ENCODE measurements at places on chromosomes 12 and 14.

DNA sequence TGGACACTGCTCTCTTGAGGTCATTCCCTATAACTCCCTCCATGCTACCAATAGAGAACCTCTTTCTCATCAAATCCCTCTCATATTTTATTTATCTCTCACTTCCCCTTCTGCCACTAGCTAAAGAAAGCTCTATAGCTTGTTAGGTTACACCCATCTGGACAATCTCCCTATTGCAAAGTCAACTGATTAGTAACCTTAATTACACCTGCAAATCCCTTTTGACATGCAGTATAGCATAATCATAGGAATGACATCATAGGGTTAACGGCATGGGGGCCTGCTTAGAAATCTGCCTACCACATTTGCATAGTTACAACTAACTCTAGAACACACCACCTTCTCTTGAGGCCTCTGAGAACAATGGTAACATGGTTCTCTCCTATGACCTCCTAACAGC lies 181.2 kb downstream of the EMP1 start:
- DNase-seq, result no peak

- no peak for DNase-seq
These were observed 72.1 kb upstream of the DIO3 start for GRCh38 chr14:101489092-101489760.

DNA sequence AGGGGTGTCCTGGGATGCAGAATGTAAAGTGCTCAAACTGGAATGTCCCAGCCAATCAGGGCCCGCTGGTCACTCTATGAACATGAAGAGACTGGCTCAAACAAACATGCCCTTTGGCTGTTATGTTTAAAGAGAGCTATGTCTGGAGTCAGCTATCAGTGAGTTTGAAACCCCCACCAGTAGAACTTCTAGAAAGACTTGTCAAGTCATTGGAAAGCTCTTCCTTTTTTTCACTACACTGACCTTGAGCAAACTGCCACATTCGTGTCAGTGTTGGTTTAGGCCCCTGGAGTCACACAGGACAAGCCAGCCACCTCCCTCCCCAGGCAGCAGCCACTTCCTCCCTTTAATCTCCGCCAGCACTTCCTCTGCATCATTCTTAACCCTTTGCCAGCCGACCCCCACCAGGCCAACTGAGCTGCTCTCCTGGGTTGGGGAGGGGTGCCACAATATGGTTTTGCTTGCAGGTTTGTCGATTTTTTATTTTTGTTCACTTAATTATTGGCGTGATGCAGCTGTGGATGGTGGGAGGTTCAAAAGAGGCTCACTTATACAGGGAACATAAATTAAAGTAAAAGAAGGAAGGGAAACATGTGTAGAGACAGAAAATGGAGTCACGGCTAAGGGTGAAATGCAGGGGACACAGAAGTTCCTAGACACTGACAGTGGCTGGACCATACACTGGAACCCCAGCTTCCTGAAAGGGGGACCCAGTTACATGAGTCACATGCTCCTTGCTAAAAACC lies 25.3 kb downstream of the CMKLR1 start:
- DNase-seq, result no peak

GRCh38 chr12:110577864-110578693 lies 5.0 kb downstream of the PPTC7 start:
- no peak for DNase-seq

- DNase-seq, result no peak
These were observed 25.9 kb upstream of the PNMA1 start for GRCh38 chr14:73739899-73740617.

- DNase-seq, result no peak
These were observed 172.3 kb upstream of the PTPRQ start for GRCh38 chr12:80271780-80272179.

DNA sequence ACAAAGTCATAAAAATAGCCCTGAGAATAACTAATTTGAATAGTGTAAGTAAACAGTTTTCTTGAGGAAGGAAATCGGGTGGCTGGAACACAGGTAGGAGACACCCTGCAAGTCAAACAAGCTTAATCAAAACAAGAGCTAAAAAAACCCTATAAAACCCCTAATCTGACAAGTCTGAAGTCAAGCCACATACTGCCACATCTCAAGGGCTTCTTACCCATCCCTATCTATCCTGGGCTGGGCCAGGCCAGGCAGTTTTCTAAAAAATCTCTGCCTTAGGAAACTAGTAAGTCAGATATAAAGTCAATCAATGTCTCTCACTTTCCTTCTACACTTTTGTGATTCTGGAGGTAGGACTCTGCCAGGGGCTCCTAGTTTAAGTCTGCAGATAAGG lies 15.3 kb downstream of the UBE2N start:
- no peak for DNase-seq

- no peak for DNase-seq
These were observed 274.2 kb downstream of the FUT8 start for GRCh38 chr14:65686761-65687160.

GRCh38 chr12:73307260-73307659 lies 1035.1 kb downstream of the TRHDE start:
- DNase-seq, result no peak

GRCh38 chr12:20472102-20472782 lies 103.9 kb downstream of the PDE3A start:
- DNase-seq, result no peak

- DNase-seq, result no peak
These were observed 31.6 kb upstream of the HMGA2 start for GRCh38 chr12:65792724-65793123.

DNA sequence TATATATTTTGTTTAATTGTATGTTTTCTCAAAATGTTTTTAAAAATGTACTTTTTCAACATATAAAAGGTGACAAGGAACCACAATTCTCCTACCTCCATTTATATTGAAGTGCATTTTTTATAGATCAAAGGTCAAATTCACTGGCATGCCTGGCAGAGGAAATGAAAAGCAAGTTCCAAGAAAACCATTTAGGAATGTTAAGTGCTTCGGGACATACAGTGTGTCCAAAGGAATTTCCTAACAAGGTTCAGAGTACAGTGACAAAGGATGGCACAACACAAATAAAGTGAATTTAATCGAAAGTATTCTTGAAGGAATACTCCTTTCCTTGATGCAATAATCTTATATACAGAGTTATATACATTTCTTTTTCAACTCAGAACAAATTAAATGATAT lies 242.3 kb downstream of the CCER1 start:
- no peak for DNase-seq

GRCh38 chr14:41409806-41410205 lies 196.9 kb upstream of the LRFN5 start:
- no peak for DNase-seq

DNA sequence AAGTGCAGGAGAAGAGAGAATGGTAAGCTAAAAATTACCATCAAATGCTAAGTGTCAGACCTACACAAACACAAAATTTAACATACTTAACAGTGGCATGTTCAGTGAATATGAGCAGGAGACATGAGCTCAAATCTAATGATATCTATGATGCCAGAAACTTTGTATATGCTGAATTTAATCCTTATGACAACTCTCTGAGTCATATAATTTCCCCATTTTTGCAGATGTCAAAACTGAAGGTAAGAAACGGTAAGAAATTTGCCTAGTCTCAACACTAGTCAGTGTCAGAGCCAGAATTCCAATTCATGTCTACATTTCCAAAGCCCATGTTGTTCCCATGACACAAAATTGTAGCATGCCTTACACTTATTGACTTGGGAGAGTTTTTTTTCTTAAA lies 375.8 kb downstream of the APAF1 start:
- DNase-seq, result no peak

- DNase-seq, result no peak
These were observed 80.5 kb downstream of the BCL11B start for GRCh38 chr14:99191395-99192027.

- DNase-seq, result no peak
These were observed 100.3 kb upstream of the NCOR2 start for GRCh38 chr12:124667506-124668326.

Measured in nucleus accumbens (tissue), 56 donors.